Skeletal muscle cell (primary cell): ENCODE measurements at places on chromosomes 1 and 21.

GRCh38 chr21:35619184-35619583 lies 441.1 kb downstream of the SETD4 start:
- DNase-seq, result peak; percentile 63

GRCh38 chr1:32876341-32877210 lies 5.9 kb upstream of the FNDC5 start:
- DNase-seq, result no peak

DNA sequence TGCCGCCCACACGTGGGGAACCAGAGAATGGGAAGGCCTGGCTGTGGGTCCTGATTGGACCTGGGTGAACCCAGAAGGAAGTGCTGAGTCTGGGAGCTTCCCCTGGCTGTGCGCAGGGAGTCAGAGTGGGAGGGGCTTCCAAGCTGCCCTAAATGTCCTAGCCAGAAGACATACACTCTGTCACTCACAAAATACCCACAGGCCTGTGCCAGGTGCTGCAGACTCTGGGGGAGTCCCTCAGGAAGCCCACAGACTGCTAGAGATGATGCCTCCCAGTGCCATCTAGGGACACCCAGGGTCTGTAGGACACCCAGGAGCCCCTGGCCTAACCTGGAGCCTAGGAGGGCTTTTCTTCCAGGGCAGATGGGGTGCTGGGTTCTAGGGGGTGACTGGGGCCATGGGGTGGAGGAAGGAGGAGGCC lies 33.7 kb upstream of the LRP8 start:
- no peak for DNase-seq

DNA sequence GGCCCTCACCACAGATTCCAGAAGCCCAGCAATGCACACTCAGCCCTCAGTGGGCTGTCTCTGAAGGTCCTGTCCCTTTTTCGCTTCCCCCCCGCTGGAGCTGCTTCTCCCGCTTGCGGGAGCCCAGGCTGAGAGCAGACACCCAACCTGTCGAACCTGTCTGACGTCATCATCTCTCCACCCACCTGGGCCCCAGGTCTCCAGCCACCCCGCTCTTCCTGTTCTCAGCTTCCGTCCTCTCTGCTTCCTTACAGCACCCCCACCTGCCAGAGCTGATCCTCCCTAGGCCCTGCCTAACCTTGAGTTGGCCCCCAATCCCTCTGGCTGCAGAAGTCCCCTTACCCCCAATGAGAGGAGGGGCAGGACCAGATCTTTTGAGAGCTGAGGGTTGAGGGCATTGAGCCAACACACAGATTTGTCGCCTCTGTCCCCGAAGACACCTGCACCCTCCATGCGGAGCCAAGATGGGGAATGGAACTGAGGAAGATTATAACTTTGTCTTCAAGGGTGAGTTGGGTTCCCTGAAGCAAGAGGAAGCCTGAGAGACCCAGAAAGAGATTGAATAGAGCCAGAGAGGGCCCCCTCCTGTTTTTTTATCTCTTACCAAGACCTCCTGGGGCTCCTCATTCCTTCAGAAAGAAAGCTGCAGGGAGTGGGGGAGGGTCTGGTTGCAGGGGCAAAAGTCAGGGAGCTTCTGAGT lies at the start of gene RAB25:
RAB25 (plus strand) TSS at position 224 of the 700 bp plus-strand sequence; CDS start at position 465, 241 bp downstream.
- DNase-seq, result no peak

- DNase-seq, result no peak
Measured at GRCh38 chr1:37666241-37666867, 26.0 kb upstream of the CDCA8 start.

- DNase-seq, result no peak
Measured at GRCh38 chr1:61358770-61359455, 276.6 kb downstream of the NFIA start.

DNA sequence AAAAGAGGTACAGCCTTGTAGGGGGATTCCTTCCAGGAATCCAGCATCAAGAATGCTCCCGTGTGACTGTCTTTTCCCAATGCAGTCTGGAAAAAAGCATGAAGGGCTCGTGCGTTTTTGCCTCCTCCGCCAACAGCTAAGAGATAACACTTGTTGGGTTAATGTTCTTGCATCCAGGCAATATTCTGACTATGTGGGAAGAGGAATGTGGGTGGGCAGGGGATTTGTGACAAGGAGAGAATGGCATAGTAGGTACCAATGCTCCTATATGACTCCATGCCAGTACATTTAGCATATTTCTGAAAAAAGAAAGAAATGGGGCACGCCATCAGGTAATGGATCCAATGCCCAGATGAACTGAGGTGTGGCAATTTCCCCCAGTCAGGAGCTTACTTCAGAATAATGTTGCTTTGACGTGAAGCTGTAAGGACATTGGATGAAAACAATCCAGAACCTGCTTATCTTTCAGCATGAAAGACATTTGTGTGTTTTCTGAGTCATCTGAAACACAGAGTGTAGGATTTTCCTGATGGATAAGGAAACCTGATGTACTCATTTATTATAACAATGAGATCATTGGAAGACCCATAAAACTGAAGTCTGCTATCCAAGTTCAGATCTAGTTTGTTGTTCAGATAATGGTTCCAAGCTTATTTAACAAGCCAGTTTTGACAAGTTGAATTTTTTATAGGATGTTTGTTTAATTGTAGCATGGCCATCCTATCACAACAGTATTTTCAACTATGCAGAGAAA lies 105.5 kb downstream of the LYPLAL1 start:
- no peak for DNase-seq

DNA sequence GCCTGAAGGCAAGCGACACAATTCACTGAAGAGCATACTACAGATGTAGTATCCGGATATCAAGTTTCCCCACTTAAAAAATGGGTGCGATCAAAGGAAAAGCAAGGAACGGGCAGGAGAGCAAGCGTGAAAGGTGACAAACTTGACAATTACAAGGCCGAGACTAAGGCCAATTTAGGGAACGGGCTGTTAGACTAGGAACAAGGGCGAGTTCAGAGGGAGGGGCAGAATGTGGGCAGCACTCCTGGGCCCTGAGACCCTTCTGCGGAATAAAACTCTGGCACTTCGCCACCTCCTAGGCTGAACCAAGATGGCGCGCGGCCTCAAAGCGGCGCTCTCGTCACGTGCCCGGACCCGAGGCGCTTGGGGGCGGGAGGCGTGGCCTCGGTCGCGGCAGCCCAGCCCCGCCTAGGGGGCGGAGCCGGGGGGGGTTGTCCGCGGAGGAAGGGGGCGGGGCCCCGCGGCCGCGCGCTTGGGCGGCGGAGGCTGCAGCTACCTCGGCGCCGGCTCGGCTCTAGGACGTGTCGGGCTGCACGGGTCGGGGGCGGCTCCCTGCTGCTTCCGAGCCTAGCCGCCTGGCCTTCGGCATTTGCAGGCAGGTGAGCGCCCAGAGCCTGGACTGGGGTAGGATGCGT lies at the start of gene PPFIA4:
PPFIA4 (plus strand) TSS at position 461 of the 635 bp plus-strand sequence. CDS start 12,518 bp downstream, outside the sequence.
- DNase-seq, result peak; percentile 39

GRCh38 chr1:231734417-231734816 lies 107.8 kb downstream of the DISC1 start:
- peak; percentile 6 for DNase-seq

- no peak for DNase-seq
Measured at GRCh38 chr1:189206617-189207016, 1271.0 kb downstream of the BRINP3 start.

GRCh38 chr1:155910621-155911121 lies 478 bp downstream of the RIT1 start:
- no peak for DNase-seq

- no peak for DNase-seq
Measured at GRCh38 chr1:159900086-159900680, at the start of gene CFAP45. Gene CFAP45 (minus strand): TSS chr1:159900165. CDS start chr1:159900098, 67 bp downstream.

DNA sequence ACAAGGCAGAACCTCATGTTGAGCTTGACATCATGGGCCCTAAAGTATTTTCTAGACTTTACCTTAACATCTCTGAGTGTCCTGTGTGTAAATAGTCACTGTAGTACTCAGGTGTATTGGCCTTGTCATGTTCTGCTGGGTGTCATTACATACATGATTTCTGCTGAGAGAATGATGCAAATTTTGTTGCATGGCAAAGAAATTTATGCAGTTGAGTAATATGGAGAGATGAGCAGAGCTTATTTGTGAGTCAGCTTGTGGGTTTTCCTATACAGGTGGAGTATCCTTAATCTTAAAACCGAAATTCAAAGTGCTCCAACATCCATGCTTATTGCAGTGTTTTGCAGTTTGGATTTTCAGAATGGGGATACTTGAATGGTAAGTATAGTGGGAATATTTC lies 36.6 kb downstream of the RGL1 start:
- DNase-seq, result no peak

GRCh38 chr1:29546496-29546895 lies 310.2 kb downstream of the PTPRU start:
- no peak for DNase-seq

DNA sequence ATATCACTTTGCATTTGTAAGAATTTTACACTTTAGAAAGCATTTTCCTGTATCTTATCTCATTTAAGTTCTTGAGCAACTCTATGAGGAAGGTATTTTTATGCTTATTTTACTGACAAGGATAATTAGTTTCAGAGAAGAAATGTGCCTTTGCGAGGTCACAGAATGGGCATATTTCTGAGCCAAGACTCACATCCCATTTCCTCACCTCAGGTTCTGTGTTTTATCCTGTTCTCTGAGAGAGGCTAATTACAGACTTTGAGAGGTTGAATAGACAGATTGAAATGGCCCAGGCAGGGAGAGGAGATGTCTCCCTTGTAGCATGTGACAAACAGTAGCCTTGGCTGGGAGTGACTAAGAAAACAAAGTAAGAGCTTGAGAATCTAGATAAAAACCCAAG lies 39.1 kb upstream of the ZC3H11B start:
- DNase-seq, result no peak

DNA sequence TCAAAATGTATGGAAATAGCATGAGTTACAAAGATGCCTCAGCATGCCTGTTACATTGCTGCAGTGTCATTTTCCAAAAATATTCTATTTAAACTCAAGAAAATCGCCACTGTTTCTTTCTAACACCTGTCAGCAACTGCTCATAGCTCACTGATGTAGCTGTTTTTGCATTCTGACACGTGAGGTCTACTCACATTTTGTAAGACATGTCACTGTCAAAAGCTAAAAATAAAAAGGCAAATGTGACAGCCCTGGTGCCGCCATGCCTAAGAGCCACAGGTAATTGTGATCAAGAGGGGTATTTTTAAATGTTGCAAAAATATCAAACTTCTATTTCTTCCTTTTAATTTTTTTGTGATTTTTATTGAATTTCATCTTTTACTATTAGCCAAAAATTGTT lies 556.2 kb upstream of the TMPRSS15 start:
- DNase-seq, result no peak

- no peak for DNase-seq
Measured at GRCh38 chr1:17846341-17846740, 91.2 kb downstream of the ACTL8 start.

- no peak for DNase-seq
Measured at GRCh38 chr1:10338611-10339010, 60.3 kb upstream of the PGD start.

DNA sequence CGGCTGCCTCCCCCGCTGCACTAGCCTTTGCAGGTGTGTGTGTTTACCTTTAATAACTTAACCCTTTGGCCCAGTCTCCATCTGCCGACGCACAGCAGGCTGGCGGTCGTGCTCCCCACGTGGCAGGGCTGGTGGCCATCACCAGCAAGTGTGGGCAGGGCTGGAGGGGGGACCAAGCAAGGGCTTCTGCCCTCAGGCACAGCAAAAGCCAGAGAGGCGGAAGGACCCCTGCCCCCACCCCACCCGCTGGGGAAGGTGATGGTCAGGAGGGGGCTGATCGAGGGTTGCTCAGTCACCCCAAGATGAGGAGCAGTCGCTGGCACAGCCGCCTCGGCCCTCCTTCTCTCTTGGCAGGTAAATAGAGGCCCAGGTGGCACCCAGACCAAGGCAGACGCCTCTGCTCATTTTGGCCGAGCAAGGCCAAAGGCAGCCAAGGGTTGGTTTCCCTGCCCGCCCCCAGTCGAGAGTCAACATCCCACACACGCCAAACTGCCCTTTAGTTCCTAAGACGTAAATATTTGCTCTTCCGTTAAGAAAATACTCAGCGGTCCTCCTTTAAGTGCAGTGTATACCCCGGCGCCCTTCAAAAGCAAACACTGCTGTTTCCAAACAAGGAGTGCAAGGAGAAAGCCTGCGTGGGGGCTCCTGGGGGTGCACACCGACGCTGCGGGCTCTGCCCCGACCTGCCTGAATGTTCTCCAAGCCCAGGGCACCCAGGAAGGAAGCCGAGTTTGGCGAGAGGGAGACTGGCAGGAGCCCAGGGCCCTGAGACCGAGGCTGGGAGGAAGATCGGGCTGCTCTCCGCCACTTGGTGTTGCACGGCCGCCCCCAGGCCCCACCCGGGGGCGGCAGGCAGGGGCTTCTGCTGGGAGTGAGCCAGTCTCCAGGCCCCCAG lies 82.7 kb downstream of the SIK1 start:
- DNase-seq, result no peak

DNA sequence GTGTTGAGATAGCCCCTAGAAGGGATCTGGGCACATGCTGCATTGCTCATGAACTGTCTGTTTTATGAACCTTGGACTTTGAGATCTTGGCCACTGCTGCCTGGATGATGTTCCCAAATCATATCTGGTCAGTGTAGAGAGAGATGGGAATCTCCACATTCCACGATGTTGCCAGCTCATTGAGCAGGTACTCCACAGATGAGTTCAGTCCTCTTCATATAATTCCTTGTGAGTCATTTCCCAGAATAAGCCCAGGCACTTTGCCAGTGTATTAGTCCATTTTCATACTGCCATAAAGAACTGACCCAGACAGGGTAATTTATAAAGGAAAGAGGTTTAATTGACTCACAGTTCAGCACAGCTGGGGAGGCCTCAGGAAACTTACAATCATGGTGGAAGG lies 254.0 kb upstream of the RUNX1 start:
- DNase-seq, result peak; percentile 75

DNA sequence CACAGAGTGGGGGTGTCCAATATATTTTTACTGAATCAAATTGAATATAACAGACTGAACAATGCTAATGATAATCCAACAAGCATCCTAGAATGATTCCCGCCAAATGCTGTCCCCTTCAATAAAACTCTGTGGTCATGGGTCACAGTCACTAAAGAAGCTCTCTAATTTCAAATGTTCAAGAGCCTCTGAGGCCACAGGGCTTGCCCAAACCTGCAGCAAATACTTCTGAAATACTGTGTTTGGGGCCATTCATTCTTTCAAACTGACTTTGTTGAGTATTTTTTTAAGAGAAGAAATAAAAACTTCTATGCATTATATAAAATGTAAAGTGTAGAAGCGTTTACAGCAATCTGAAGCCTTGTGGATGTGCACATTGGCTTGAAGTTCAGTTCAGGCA lies 7.6 kb upstream of the BEND5 start:
- DNase-seq, result no peak

GRCh38 chr1:80657707-80658106 lies 1143.0 kb upstream of the ADGRL2 start:
- DNase-seq, result no peak

- no peak for DNase-seq
Measured at GRCh38 chr1:178571807-178572206, 58.9 kb downstream of the TEX35 start.

- DNase-seq, result no peak
Measured at GRCh38 chr1:231750818-231751362, 124.3 kb downstream of the DISC1 start.

GRCh38 chr1:234975122-234975940 lies 153.3 kb downstream of the TOMM20 start:
- peak; percentile 89 for DNase-seq

- no peak for DNase-seq
Measured at GRCh38 chr1:82950606-82951200, 1048.2 kb downstream of the TTLL7 start.
